ENCODE measurements at places on chromosomes 5 and 9. TPM values are rescaled to one million over a fixed set of nuclear protein-coding genes. Genes with fewer than 3 reads are reported as not detected.

DNA sequence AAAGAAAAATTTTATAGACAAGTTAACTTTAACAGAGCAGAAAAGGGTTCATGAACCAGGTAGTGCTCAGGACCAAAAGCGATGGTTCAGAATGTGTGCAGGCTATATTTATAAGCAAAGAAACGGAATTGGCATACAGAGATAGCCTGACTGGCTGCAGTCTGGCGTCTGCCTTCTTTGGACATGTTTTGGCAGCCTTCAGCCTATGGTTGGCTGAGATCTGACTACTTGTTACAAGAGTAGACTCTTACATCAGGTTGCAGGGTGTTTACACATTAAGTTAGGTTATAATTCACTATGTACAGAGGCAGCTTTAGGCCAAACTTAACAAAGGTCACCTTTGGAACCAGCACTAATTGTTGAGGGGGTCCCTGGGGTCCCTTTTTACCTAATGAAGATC lies 7.0 kb downstream of the NOP16 start:
- DNase-seq = no peak

DNA sequence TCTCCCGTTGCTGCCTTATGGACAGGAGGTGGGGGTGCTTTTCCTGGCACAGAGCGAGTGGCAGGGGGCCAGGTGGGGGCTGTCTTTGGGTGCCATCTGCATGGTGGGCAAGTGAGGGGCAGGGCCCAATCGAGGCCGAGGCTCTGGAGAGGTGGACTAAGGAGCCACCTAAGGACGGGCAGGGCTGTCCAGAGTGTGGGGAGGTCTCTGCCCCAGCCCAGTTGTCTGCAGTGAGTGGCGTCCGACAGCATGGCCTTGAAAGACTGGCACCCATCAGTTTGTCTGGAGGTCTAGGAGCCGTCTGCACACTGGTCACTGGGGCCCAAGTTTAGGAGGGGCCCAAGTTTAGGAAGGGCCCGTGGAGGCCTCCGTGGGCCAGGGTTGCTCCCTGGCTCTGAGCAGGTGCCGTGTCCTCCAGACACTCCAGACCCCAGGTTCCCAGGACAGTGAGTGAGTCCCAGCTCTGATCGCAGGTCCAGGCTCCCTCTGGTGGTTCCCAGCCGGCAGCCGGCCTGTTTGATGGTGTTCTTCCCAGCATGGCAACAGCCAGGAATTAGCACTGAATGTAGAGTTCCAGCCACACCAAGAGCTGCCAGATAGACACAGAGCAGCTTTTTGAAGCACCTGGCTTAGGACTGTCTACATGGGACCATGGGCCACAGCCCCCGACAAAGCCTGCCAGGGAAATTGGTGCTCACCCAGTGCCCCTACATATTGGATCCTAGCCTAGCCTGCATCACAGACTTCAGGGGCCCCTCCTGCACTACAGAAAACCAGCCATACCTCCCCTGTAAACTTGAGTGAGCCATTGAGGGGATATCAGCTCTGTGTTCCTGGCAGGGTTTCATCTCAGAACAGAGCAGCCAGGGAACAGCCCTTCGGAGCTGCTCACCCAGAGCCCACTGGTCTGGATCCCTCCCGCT lies 120.9 kb downstream of the WNK2 start:
- DNase-seq = no peak

DNA sequence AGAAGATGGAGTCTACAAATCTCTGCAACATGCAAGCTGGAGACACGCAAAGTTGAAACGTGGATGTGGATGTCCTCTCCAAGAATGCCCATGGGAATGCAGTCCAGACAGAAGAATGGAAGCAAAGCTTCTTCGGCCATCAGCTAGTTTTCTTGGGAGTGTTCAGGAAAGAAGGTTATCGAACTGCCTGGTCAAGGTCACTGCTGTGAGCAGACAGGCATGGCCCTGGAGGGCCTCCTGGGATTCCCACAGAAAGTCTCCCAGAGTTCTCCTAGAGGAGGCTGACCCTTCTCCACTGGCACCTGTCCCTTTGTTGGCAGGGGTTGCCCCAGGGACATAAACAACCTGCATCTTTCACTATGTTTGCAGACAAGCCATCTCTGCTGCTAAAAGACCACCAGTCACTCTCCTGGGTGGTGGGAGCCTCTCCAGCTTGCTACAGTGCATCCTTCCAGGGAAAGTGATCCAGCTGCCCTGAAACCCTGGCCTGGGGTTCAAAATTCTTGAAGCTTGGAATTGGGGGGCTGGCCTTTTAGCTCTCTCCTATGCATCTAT lies 265.8 kb downstream of the SYK start:
- DNase-seq = no peak

GRCh38 chr5:169547508-169547907 lies 36.1 kb upstream of the SPDL1 start:
- no peak for DNase-seq

GRCh38 chr5:129114539-129115193 lies 20.1 kb downstream of the ISOC1 start:
- DNase-seq = no peak

GRCh38 chr5:166957782-166958181 lies 1333.7 kb upstream of the WWC1 start:
- no peak for DNase-seq

GRCh38 chr5:90941002-90941720 lies 382.6 kb downstream of the ADGRV1 start:
- no peak for DNase-seq

GRCh38 chr9:21316032-21316842 lies 11.1 kb upstream of the IFNA5 start:
- DNase-seq = no peak

- no peak for DNase-seq
These were observed 1106.4 kb downstream of the CDH18 start for GRCh38 chr5:18881615-18882014.

- DNase-seq = no peak
These were observed 711 bp upstream of the SUB1 start for GRCh38 chr5:32584646-32585045.

DNA sequence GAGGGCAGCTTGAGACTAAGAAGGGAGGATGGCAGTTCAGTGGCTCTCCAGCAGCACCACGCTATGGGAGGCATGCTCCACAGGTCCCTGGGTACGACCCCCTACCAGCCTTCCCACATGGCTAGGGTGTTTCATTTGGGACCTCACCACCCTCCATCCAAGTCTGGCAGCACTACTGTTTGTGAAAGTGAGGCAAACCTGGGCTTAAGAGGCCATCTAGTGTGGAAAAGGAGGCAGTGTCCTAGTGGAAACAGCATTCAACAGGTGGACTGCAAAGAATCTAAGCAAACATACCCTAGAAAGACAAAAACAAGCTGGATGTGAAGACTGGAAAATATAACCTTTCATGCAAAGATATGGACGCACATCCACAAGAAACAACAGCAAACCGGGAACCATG lies 4.8 kb upstream of the C5orf47 start:
- DNase-seq = no peak

GRCh38 chr9:83570359-83570758 lies 32.2 kb upstream of the FRMD3 start:
- DNase-seq = no peak

DNA sequence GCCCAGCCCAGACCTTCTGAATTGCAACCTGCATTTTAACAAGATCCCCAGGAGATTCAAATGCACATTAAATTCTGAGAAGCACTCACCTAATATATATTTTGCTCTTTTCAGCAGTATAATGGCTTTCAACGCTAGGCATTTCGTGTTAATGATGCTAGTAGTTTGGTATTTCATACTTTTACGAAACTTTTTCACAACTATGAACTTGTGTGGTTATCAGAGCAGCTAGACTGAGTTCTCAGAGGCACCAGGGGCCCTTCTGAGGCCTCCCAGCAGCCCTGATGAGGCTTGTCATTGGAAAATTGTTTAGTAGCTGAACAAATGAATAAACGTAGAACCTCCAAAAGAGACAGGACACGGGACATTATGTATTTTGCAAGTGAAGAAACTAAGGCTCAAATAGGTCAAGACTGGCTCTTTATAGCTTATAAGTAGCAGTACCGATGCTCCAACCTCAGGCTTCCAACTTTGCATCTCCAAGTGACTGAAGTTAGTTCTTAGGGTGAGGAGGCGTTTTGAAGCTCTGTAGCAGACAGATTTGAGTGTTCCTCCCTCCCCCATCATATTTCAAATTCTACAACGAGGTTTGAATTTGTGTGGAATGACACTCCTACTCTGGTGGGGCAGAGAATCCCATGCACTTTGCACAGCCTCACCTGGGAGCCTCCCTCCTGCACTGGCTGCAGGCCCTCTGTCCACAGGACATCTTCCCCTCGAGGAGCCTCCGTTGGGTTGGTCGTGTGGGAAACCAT lies 121.1 kb upstream of the SLC25A48 start:
- DNase-seq = no peak

- DNase-seq = no peak
These were observed 190.6 kb upstream of the MSX2 start for GRCh38 chr5:174533751-174534241.

DNA sequence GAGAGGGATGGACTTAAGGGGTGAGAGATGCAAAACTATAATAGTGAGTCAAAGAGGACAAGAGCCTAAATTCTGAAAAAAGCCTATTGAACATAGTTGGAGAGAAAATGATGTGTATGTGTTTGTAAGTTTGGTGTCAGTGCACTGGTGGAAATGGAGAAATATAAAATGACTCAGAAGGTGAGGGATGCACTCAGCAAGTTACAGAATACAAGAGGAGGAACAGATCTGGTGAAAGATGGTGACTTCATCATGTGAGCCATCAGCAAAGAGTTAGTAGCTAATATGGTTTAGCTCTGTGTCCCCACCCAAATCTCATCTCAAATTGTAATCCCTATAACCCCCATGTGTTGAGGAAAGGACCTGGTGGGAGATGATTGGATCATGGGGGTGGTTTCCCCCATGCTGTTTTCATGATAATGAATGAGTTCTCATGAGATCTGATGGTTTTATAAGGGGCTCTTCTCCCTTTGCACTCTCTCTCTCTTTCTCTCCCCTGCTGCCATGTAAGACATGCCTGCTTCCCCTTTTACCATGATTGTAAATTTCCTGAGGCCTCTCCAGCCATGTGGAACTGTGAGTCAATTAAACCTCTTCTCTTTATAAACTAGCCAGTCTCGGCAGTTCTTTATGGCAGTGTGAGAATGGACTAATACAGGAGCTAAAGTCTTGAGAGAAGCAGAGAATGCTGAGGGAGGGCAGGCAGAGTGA lies 30.4 kb upstream of the FYB1 start:
- DNase-seq = no peak

DNA sequence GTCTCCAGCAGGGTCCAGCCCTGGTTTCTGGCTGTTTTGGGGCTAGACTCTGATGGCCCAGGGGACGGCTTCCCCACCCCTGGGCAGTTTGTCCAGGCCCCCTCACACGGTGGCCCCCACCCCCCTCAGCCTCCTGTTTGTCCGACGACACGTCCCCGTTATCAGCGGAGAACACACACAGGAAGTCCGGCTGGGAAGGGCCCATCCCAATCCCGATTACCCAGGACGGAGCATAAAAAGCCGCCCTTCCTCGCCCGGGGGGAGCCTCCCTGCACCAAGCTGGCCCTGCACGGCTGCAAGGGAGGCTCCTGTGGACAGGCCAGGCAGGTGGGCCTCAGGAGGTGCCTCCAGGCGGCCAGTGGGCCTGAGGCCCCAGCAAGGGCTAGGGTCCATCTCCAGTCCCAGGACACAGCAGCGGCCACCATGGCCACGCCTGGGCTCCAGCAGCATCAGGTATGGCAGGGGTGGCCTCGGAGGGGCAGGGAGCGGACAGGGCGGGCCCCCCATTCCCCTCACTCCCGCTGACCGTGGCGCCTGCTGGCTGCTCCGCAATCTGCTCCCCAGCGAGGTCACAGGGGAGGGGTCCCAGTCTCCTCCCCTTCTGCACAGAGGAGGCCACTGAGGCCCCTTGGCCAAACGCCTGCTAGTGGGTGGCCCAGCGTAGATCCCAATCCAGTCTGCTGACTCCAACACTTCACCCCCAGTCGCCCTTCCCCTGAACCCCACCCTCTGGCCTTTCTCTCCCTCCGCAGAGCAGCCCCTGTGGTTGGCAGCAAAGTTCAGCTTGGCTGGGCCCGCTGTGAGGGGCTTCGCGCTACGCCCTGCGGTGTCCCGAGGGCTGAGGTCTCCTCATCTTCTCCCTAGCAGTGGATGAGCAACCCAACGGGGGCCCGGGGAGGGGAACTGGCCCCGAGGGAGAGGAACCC lies at the start of gene EGFL7:
EGFL7 (plus strand) TSS at position 261 of the 926 bp plus-strand sequence. CDS start 5,367 bp downstream, outside the sequence.
- DNase-seq = peak; percentile 14

- DNase-seq = no peak
These were observed 28.0 kb upstream of the ADAM19 start for GRCh38 chr5:157603333-157604190.

DNA sequence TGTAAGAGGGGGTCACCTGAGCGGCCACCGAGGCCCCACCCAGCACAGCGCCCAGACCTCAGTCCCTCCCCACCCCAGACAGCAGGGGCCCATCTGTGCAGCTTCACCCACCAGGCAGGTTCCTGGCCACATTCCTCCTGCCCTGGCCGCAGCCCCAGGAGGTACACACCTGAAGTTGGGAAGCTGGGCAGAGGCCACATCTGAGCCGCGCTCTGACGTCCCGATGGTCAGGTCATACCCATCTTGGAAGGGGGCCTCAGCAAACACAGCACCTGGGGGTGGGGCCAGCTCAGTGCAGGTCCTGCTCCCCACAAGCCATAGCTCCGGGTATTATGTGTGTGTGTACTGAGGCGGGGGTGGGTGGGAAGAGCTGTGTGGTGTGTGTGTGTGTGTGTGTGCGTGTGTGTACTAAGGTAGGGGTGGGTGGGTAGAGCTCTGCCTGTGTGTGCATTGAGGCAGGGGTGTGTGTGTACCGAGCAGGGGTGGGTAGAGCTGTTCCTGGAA lies 5.6 kb downstream of the SPOUT1 start:
- DNase-seq = no peak

DNA sequence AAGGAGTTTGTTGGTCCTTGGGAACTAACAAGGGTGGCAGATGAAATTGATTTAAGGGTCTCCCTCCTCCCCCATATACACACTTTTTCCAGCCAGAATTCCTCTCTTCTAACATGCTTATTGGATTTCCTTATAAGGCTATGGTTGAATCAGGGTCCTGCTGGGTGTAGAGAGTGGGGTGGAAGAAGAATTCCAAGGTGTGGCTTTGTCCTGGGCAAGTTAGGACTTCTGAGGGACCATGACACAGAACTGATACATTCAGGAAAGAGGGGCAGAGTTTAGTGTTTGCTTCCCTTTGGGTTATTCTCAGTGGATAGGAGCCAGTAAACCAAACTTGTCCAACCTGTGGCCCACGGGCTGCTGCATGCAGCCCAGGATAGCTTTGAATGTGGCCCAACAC lies 116.5 kb downstream of the SNX18 start:
- DNase-seq = no peak

GRCh38 chr5:71907001-71907588 lies 188.0 kb downstream of the CARTPT start:
- DNase-seq = no peak

The PTPRD gene
- total RNA-seq = 0.24 TPM

The NINJ1 gene
- 11.0 TPM for total RNA-seq

The NXNL2 gene
- not detected for total RNA-seq

The RGS3 gene
- 15.0 TPM for total RNA-seq

The PPP3R2 gene
- not detected for total RNA-seq

The ORM2 gene
- total RNA-seq = not detected

The PCSK1 gene
- not detected for total RNA-seq

The GMCL2 gene
- total RNA-seq = not detected

The CDHR2 gene
- 0.42 TPM for total RNA-seq

The RANBP17 gene
- not detected for total RNA-seq

The FOXI1 gene
- not detected for total RNA-seq

The SOHLH1 gene
- not detected for total RNA-seq

The TICAM2 gene
- 13.3 TPM for total RNA-seq

The POU5F2 gene
- total RNA-seq = 2.1 TPM

The CCL28 gene
- total RNA-seq = 10.7 TPM

The FOXD4L6 gene
- total RNA-seq = not detected

The IL9 gene
- not detected for total RNA-seq

The KCNIP1 gene
- not detected for total RNA-seq

Measured in activated B cell treated with CpG ODN at 0.5 μM for 24 hours (primary cell).